ENCODE measurements at places on chromosomes 6 and 20. TPM values are rescaled to one million over a fixed set of nuclear protein-coding genes. Genes with fewer than 3 reads are reported as not detected.

RBM24 gene
- not detected for total RNA-seq

TMEM244 gene
- not detected for total RNA-seq

NRM gene
- total RNA-seq, result 58.8 TPM

TRIM31 gene
- not detected for total RNA-seq

PI3 gene
- not detected for total RNA-seq

ZBTB22 gene
- total RNA-seq, result 16.9 TPM

DNA sequence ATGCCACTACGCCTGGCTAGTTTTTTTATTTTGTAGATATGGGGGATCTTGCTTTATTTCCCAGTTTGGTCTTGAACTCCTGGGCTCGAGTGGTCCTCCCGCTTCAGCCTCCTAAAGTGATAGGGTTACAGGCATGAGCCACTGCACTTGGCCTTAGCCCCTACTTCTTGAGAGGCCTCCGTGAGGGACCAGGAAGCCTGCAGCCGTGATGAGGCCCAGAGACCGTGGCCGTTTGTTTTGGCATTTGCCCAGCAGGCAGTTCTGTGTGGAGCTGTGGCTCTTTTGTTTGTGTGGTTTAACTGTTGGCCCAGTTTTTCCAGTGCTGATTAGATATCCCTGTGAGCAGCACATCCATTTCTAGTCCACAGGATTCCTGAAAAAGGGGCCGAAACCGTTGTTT, 39.8 kb downstream of the SRSF3 start:
- no peaks in the 10 kb centered on the region for H3K36me3 ChIP-seq
- peaks cover 2% of the 10 kb centered on the region for H3K4me1 ChIP-seq
- H3K27me3 ChIP-seq, result no peaks in the 10 kb centered on the region
- no peak for DNase-seq

- no peaks in the 10 kb centered on the region for H3K27me3 ChIP-seq
- no peak for DNase-seq
- no peaks in the 10 kb centered on the region for H3K36me3 ChIP-seq
- no peak overlapping the region for H3K27ac ChIP-seq
- no peak overlapping the region for H3K4me3 ChIP-seq
Observed at GRCh38 chr6:50185006-50185405, 135.3 kb upstream of the DEFB112 start.

- H3K27ac ChIP-seq, result no peak overlapping the region
- H3K4me1 ChIP-seq, result peaks cover 30% of the 10 kb centered on the region
- H3K27me3 ChIP-seq, result no peaks in the 10 kb centered on the region
Observed at GRCh38 chr6:132498638-132499037, 14.3 kb downstream of the STX7 start.

DNA sequence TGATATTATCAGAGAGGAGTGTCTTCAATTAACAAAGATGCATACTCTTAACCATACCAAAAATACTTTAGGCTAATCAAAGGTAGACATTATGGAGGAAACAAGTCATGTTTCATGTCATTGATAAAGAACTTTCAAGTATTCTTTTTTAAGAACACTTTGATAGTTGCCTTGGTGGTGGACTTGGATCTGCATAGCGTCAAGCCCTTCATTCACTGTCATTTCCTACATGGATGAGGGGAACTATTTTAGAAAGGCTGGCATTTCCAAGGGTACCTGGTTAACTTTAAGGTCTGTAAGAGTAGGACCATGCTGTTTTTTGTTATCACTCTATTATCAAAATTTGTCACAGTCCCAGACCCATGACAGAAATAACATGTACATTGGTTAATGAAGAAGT, 622.5 kb downstream of the PKHD1 start:
- H3K36me3 ChIP-seq, result no peaks in the 10 kb centered on the region
- H3K27ac ChIP-seq, result no peak overlapping the region
- no peak for DNase-seq
- no peak overlapping the region for H3K4me3 ChIP-seq

DNA sequence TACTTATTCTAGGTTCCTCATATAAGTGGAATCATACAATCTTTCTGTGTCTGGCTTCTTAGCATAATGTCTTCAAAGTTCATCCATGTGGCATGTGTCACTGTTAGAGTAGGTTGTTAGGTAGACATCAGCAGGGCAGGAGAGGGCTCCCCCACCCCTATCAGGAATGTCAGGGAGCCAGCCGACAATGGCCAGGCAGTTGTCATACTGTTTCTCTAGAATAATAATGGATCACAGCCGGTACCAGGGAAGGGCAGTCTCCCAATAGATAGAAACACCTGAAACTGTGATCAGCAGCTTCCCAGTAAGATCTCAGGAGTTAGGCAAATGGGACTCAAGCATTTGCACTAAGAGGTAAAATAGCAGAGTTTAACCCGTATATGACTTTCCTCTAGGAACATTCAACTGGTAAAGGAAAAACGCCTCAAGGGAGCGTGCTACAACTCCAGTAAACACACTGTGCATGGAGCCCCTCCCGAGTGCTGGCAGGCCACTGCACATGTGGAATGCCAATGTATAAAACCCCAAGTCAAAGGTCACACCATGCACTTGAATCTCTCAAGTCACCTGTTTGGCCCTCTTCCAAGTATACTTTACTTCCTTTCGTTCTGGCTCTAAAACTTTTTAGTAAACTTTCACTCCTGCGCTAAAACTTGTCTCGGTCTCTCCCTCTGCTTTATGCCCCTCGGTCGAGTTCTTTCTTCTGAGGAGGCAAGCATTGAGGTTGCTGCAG, 29.8 kb upstream of the SIRT5 start:
- no peaks in the 10 kb centered on the region for H3K4me1 ChIP-seq
- no peak overlapping the region for H3K4me3 ChIP-seq
- no peak for DNase-seq
- no peaks in the 10 kb centered on the region for H3K27me3 ChIP-seq

DNA sequence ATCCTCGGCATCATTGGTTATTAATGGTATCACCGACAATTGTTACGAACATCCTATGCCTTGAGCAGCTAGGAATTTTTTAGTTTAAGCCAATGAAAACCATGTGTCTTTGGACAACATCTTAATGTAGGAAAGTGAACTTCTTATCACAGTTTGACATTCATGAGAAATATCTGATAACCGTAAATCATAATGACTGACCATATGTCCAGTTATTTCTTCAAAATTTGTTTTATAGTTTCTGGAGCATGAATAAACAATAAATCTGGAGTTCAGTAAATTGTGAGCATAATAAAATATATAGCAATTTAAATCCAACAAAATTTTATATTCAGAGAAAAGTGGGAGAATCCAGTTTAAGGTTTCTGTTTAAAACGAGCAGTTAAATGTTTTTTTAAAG, 970.1 kb upstream of the ADGRB3 start:
- no peaks in the 10 kb centered on the region for H3K4me1 ChIP-seq
- H3K36me3 ChIP-seq, result no peaks in the 10 kb centered on the region
- no peak overlapping the region for H3K4me3 ChIP-seq
- no peak for DNase-seq
- H3K27ac ChIP-seq, result no peak overlapping the region
- no peaks in the 10 kb centered on the region for H3K27me3 ChIP-seq

DNA sequence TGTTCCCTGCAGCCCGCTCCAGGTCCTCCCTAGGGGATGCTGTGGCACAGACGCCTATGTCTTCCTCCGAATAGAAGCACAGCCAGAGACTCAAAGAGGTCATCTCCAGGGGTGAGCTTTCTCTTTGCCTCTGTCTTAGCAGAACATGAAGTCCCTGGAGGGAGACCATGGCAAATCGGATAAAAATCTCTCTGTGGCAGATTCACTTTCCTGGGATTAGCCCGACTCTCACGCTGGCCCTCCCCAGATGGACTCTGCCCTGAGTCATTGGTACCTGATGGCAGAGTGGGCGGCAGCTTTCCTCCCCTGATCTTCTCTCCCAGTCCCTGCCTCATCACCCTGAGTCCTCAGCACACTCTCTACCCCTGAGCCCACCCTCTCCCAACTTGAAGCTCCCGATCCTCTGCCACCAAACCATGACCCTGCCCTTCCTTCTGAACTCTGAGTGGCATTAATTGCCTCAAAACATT, 58.0 kb upstream of the CCDC167 start:
- no peak overlapping the region for H3K4me3 ChIP-seq
- no peak for DNase-seq
- H3K27ac ChIP-seq, result no peak overlapping the region
- H3K4me1 ChIP-seq, result peaks cover 27% of the 10 kb centered on the region

DNA sequence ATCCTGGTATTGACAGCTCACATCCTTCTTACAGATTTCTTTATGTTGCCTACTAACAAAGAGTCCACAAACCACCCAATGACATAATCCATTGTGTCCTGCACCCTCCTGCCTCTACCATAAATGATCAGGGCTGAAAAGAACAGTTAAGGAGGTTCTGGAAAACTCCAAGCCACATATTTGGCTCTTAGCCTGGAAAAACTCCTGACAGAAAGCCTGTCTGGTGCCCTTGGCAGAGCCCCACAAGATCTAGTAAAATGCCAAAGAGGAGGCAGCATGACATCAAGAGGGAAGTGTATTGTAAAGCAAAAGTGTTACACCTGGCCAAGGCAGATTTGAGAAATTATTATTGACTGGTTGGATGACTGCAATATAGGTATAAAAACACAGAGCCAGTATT, 126.4 kb upstream of the VGLL2 start:
- H3K4me1 ChIP-seq, result no peaks in the 10 kb centered on the region
- H3K4me3 ChIP-seq, result no peak overlapping the region
- DNase-seq, result no peak
- H3K27ac ChIP-seq, result no peak overlapping the region
- H3K27me3 ChIP-seq, result no peaks in the 10 kb centered on the region

DNA sequence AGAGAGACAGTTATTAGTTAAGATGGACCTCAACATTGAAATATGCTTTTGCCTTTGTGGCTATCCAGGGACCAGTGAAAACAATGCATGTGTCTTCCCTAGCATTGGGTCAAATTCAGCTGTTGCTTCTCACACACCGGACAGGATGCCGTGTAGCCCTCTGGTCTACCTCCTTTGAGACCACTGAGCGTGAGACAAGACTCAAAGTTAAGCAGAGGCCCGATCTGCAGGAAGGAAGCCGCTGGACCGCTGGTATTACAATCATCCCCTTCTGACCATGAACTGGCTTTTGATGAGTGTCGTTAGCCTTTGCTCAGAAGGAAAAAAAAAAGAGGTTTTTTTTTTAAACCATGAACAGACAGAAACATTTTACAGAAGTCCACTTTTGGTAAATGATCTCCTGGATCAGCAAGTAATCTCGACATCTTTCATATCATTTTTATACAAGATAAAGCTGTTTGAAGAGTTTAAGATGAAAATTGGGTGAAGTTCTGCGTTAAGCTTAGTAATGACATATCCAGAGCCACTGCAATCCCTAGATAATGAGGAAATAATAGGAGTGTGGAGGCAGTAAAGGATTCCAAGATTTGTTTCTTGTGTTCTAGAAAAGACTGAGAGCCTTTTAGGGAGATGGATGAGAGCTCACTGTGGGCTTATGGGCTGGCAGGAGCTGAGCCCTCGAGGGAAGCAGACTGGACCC, 622.8 kb downstream of the QKI start:
- H3K4me1 ChIP-seq, result no peaks in the 10 kb centered on the region
- H3K4me3 ChIP-seq, result no peak overlapping the region
- no peaks in the 10 kb centered on the region for H3K27me3 ChIP-seq
- no peaks in the 10 kb centered on the region for H3K36me3 ChIP-seq
- H3K27ac ChIP-seq, result no peak overlapping the region

GRCh38 chr6:51260003-51260402, 441.3 kb downstream of the TFAP2B start:
- no peak overlapping the region for H3K27ac ChIP-seq
- no peaks in the 10 kb centered on the region for H3K27me3 ChIP-seq
- H3K4me1 ChIP-seq, result no peaks in the 10 kb centered on the region
- no peak overlapping the region for H3K4me3 ChIP-seq

DNA sequence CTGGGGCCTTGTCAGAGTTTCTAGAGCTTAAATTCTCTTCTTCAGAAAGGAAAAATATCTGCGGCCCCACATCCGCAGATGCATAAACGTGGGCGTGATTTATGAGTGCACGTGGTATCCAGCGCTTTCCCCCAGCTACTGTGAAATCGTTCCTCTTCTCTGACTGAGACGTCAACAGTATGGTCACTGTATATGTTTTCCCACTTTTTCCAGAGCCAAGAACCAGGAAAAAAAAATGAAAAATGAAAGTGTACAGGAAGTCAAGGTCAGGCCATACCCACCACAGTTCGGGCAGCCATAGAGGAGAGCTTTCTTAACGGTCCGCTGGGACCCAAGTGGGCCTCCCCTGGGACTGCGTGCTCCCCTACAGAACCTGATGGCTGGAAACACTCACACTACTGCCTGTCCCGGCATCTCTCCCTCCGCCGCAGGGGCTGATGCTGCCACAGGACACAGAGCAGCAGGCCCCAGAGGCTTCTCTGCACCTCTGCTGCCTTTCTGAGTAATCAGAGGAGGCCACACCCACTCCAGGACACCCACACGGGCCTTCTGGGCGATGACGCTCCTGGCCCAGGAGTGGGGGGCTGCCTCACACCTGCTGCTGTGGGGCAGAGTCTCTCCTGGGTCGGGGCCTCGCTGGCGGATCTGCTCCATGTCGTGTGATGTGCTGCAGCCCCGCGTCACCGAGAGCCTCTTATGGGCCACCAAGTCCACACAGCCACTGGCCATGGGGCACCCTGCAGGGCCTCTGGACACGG, 16.4 kb upstream of the STX16 start:
- no peaks in the 10 kb centered on the region for H3K36me3 ChIP-seq
- DNase-seq, result no peak
- no peak overlapping the region for H3K4me3 ChIP-seq
- H3K4me1 ChIP-seq, result peaks cover 14% of the 10 kb centered on the region
- no peak overlapping the region for H3K27ac ChIP-seq
- peaks cover 6% of the 10 kb centered on the region for H3K27me3 ChIP-seq

DNA sequence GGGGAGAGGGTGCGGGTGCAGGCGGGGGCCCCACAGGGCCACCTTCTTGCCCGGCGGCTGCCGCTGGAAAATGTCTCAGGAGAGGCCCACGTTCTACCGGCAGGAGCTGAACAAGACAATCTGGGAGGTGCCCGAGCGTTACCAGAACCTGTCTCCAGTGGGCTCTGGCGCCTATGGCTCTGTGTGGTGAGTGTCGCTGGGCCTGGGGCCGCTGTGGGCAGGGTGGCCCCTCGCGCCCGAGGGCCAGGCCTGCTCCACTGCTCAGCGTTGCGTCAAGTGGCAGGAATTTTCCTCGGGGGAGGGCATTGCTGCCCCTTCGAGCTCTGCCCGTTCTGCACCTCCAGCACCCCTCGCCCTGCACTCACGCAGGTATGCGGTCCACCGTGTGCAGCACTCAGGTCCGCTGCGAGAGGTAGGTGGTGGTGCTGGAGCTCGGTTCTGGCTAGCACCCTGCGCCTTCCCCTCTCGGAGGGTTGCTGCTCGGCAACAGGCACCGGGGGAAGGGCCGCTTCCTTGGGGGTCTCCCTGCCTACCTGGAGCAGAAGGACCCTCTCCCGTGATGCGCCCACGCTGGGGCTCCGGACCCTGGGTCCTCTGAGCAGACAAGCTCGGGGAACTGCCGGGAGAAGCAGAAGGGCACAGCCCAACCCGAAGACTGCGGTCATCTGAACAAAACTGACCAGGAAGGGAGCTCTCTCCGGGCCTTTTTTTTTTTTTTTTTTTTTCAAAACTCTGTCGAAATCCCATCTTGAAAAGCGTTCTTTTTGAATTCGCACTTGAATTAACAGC, 674 bp downstream of the MAPK14 start:
- DNase-seq, result peak; percentile 52
- H3K4me1 ChIP-seq, result peaks cover 48% of the 10 kb centered on the region
- H3K36me3 ChIP-seq, result peaks cover 20% of the 10 kb centered on the region
- H3K4me3 ChIP-seq, result peak overlapping the region; percentile 93

Data from activated CD4-positive, alpha-beta T cell treated with anti-CD3 and anti-CD28 coated beads, Interleukin-2, amount 10 ng/mL, durations not matched to agents 7 days and 5 days (primary cell).